ENCODE measurements at places on chromosomes 6 and 20.
A peak's percentile ranks its signal among the peaks of the same experiment; 100 is the strongest.

DNA sequence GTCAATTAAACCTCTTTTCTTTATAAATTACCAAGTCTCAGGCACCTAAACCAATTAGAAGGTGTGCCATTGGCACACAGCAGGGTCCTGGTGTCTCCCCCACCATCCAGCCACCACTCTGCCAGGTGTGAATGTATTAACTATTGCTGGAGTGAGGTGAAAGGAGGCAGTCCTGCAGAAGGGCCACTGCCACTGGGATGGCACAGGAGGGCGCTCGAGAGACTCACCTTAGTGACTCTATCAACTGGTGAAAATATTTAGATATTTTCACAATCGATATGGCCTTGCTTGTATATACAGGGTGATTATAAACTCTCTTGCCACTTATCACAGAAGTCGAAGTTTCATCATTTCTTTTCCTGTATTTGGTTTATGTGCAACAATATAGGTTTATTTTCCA is 145.6 kb upstream of the ESR1 start:
- no peak for DNase-seq

- no peak for DNase-seq
Measured at GRCh38 chr6:13923527-13924145, 1.1 kb upstream of the RNF182 start.

DNA sequence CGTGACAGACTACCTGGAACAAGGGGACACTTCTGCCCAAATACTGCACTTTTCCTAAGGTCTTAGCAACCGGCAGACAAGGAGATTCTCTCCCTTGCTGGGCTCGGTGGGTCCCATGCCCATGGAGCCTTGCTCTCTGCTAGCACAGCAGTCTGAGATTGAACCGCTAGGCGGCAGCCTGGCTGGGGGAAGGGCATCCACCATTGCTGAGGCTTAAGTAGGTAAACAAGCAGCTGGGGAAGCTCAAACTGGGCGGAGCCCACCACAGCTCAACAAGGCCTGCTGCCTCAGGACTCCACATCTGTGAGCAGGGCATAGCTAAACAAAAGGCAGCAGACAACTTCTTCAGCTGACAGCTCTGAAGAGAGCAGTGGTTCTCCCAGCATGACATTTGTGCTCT is 87.8 kb upstream of the ASCC3 start:
- DNase-seq, result no peak

DNA sequence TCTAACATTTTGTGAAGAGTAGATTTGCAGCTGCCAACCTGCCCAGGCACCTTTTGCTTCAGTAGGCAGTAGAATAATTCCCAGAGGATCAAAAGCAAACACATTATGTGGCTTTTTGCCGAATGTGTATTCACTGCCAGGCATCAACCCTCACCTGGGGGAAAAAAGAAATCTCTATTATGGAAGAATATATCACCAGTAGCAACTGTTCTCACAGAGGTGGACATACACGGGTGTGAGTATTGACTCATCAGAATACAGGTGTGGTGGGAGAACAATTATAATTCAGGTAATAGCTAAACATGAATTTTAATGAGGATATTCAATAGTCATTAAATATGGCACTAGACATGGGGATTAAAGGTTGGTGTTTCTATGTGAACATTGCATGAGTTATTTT is 910.7 kb downstream of the TFAP2A start:
- DNase-seq, result no peak

DNA sequence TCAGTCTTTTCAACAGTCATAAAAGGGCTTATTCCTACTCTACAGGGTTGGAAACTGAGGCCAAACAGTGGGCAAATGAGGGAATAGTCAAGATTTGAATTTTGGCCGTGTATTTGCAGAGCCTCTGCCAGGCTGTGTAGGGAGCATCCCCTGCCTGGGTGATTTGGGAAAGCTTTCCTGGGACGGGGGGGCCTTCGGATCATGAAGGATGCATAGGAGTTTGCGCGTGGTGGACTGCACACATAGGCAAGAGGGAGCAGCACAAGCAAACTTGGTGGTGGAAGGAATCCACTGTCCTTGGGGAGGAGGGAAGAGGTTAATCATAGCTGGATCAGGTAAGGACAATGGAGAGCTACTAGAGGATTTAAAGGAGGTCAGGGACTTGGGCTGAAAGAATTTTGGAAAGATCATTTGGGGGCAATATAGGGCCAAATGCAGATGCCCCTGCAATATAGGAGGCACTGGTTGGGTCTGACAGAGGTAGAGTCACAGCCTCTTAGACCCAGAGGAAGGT is 2.5 kb downstream of the PTPRA start:
- DNase-seq, result no peak

DNA sequence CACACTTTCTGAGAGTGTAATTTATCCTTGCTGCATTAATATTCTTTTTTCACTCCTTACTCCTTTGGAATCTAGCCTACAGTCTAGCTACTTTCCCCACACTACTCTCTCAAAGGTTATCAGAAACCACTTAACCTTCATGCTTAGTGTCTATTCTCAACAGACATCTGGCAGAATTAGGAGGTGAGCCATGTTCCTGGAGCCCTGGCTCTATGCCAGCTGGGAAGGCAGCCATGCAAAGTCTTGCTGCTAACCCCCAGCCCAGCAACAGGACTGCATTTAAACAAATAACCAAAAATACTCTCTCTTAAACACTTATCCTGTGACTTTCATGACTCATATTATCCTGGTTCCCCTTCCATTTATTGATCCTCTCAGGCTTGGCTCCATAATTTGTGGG is 260.2 kb downstream of the BCKDHB start:
- peak; percentile 50 for DNase-seq

DNA sequence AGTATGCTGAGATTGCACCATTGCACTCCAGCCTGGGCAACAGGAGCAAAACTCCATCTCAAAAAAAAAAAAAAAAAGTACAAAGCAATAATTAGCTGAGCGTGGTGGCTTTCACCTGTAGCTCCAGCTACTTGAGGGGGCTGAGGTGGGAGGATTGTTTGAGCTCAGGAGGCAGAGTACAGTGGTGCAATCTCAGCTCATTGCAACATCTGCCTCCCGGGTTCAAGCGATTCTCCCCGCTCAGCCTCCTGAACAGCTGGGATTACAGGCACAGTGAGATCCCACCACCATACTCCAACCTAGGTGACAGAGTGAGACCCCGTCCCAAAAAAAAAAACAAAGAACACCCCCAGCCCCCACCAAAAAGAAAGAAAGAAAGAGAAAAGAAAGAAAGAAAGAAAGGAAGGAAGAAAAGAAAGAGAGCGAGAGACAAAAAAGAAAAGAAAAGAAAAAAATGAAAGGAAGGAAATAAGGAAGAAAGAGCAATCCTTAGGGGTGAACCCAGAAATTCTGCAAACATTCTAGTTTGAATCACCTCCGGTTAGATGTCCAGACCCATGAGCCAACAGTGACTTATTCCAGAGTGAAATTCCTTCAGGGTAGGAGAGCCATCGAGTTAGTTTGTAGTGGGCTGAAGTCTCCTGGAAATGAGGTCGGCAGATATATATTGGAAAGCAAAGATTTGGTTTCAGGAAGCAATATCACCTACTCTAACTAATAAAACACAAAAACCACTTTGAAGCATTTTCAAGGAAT is 3.2 kb upstream of the RIPOR3 start:
- DNase-seq, result no peak

DNA sequence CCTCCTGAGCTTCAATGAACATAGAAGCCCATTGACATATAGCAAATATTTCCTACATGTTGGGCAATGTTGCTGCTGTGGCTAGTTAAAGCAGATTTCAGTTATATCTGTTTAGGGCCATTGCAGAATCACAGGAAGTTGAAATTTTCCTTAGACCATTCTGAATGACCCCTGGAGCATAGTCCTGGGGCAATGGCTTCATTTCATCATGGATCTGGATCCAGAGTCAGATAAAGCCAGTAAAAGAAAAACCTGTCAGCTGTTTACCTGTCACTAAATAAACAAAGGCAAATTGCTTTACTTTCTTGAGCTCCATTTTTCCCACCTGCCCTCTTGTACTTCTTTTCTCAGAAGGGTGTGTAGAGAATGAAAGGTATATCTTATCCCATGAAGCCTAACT is 494.0 kb upstream of the MAP3K7 start:
- no peak for DNase-seq

DNA sequence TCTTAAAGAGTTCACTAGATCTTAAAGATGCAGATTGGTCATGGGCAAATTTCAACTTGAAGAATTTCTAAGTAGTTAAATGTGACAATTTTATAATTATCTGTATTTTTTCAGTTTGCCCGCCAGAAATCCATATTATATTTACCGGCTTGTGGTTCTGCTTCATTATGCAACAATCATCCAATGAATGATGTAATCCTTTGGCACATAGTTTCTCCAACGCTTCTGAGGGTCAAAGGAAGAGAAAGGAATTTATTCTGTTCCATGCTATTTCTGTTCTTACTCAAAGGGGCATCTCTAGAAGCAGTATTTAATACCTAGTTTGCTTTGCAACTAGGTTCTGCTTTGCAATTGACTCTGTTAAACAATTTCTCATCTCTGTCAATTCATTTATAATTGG is 359.3 kb upstream of the PLCB4 start:
- no peak for DNase-seq

DNA sequence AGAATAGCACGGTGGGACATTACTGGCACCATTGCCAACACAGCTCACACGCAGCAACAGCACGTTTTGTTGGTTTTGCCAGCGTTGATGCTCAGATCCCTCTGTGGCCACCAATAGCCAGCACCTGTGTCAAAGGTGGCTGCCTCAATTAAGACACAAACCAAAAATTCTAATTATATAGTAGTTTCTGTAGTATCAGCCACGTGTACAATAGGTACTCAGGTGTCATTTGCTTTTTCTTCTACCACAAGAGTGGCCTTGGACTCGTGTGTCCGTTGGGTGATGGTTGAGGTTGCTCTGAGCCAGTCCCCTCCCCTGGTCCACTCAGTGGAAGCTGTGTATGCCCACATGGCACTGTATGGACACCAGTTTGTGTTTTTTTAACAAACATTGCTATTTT is 105.1 kb downstream of the CARMIL1 start:
- no peak for DNase-seq

- no peak for DNase-seq
Measured at GRCh38 chr6:15508441-15508871, 154.4 kb downstream of the DTNBP1 start.

GRCh38 chr6:84222426-84222825 is 5.0 kb downstream of the CEP162 start:
- no peak for DNase-seq

GRCh38 chr6:156767603-156768467 is 9.3 kb upstream of the ARID1B start:
- no peak for DNase-seq

Data from NCI-H524 treated with DMSO at 0.1 percent for 48 hours (cell line).